MCF 10A (cell line): ENCODE measurements at places on chromosomes 11 and 22. TPM values are rescaled to one million over a fixed set of nuclear protein-coding genes. Genes with fewer than 3 reads are reported as not detected.

GRCh38 chr22:23555118-23555517, 25.0 kb downstream of the IGLL1 start:
- no peak for DNase-seq
- H3K4me3 ChIP-seq: no peak overlapping the region
- H3K27ac ChIP-seq: no peak overlapping the region
- H3K27me3 ChIP-seq: peaks cover 10% of the 10 kb centered on the region

GRCh38 chr11:22192642-22193347, at the start of gene ANO5:
ANO5 (plus strand) TSS chr11:22193085; CDS start chr11:22193493, 408 bp downstream.
- DNase-seq: no peak
- H3K27ac ChIP-seq: no peak within 1 kb of the TSS
- H3K36me3 ChIP-seq: no peaks in the 10 kb centered on the region

The C22orf15 gene
- not detected in 2 replicates for total RNA-seq

GRCh38 chr22:27348634-27349033, 452.9 kb downstream of the MN1 start:
- DNase-seq: peak; percentile 68
- H3K27me3 ChIP-seq: peaks cover 29% of the 10 kb centered on the region
- no peak overlapping the region for H3K27ac ChIP-seq
- H3K36me3 ChIP-seq: no peaks in the 10 kb centered on the region

The FGF3 gene
- not detected in 2 replicates for total RNA-seq

The NRGN gene
- 1.4 TPM in 1 of 2 replicates, not detected in the other for total RNA-seq

DNA sequence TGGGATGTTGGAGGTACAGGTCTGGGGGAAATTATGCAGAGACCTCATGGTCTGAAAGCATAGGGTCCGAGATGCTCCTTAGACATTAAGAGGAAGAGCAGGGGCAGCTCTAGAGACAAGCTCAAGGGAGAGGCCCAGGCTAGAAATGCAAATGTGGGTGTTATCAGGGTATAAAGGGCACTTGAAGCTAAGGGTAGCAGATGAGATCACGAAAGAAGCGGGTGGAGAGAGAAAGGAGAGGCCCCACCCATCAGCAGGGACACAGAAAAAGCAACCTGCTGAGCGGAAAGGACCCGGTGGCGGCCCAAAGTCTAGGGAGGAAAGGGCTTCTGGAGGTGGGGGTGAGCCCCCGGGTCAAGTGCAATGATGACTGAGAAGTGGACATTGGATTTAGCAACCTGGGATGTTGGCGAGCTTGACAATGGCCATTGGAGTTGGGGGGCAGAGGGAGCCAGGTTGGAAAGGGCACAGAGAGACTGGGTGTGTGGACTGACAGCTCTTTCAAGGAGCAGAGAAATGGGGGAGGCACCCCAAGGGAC, 8.9 kb downstream of the TMPRSS6 start:
- no peak overlapping the region for H3K4me3 ChIP-seq
- no peak overlapping the region for H3K27ac ChIP-seq
- no peaks in the 10 kb centered on the region for H3K36me3 ChIP-seq
- no peak for DNase-seq

The DRICH1 gene
- not detected in 2 replicates for total RNA-seq

GRCh38 chr11:80831374-80831773, 1390.5 kb upstream of the TENM4 start:
- no peak for DNase-seq
- no peaks in the 10 kb centered on the region for H3K4me1 ChIP-seq
- H3K4me3 ChIP-seq: no peak overlapping the region
- no peaks in the 10 kb centered on the region for H3K36me3 ChIP-seq
